Activated CD4-positive, alpha-beta T cell treated with anti-CD3 and anti-CD28 coated beads, Interleukin-10, Interleukin-2, amounts not matched to agents 100 ng/mL and 50 ng/mL, durations not matched to agents 16 hours and 8 hours (primary cell): ENCODE measurements at places on chromosomes 13 and 19.
A peak's percentile ranks its signal among the peaks of the same experiment; 100 is the strongest.

GRCh38 chr19:47239152-47239551 lies 8.2 kb upstream of the BBC3 start:
- no peak for DNase-seq

- no peak for DNase-seq
These were observed 338.6 kb downstream of the FGF9 start for GRCh38 chr13:22009500-22009899.

DNA sequence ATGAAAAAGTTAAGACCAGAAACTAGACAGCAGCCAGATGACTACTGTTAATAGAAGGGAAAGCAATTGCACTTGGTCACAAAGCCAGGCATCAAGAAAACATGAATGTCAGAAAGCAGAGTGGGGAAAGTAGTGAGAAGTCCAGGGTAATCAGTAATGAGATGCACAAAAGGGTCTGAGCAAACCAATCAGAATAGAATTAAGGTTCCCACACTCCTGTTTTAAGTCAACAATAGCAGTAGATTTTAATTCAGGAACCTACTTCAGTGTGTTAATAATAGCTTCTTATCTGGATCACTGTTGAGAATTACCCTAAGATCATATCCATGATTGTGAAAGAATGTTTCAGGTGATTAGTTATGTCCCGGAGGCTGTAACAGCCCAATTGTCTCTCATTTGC lies 72.6 kb upstream of the KLF5 start:
- DNase-seq, result no peak

- DNase-seq, result peak; percentile 38
These were observed 16.8 kb upstream of the TM9SF2 start for GRCh38 chr13:99484473-99484872.

- no peak for DNase-seq
These were observed 10.8 kb downstream of the FFAR2 start for GRCh38 chr19:35458731-35459391.

DNA sequence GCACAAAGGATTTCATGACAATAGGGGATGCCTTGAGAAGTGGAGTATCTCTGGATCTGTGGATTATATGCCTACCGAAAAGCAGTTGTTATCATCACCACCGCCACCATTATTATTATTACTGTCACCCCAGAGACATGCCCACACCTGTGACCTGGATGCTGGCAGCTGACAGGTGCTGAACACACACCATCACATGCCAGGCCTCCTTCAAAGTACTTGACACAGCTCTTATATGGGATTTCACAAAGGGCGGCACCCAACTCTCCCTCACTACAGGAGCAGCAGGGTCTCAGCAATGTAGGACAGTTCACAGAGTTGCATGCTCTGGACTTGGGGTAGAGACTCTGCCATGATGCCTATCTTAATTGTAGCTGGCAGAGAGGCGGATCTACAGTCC lies 5.6 kb upstream of the GPR42 start:
- DNase-seq, result no peak

- peak; percentile 31 for DNase-seq
These were observed 30.2 kb upstream of the CD33 start for GRCh38 chr19:51194527-51195315.

- no peak for DNase-seq
These were observed 79.2 kb upstream of the C13orf46 start for GRCh38 chr13:114053026-114053425.

- DNase-seq, result no peak
These were observed 19.2 kb downstream of the MIER2 start for GRCh38 chr19:325173-325936.

- DNase-seq, result no peak
These were observed 409.3 kb downstream of the DIAPH3 start for GRCh38 chr13:59754411-59754810.

DNA sequence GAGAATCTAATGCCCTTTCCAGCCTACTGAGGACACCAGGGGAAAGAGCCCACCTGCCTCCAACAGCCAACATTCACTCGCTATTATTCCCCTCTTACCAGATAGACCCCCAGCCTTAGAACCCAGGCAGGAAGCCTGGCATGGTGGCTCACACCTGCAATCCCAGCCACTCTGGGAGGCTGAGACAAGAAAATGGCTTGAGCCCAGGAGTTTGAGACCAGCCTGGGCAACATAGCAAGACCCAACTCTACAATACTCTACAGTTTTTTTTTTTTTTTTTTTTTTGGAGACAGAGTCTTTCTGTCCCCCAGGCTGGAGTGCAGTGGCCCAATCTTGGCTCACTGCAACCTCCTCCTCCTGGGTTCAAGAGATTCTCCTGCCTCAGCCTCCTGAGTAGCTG lies 3.5 kb upstream of the LMNB2 start:
- DNase-seq, result no peak

DNA sequence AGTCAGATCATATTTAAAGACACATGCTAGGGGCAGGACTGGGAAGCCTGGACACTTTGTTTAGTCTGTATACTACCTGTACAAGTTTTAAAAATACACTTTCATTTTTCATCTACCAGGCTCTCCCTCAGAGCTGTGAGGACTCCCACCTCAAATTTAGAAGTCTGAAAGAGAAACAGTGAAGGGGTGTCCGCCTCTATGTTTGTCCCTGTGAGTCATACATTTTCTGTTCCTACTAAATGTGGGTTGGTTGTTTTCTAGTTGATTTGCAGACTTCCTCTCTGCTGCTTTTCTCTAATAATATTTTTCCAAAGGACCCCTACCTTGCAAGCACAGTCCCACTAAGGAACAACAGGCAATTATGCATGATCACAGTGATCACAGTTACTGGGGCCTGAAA lies 110.5 kb downstream of the ENOX1 start:
- DNase-seq, result no peak

- DNase-seq, result no peak
These were observed 358 bp downstream of the C19orf33 start for GRCh38 chr19:38304352-38304865.

- no peak for DNase-seq
These were observed 341.4 kb downstream of the LIG4 start for GRCh38 chr13:107873926-107874325.

DNA sequence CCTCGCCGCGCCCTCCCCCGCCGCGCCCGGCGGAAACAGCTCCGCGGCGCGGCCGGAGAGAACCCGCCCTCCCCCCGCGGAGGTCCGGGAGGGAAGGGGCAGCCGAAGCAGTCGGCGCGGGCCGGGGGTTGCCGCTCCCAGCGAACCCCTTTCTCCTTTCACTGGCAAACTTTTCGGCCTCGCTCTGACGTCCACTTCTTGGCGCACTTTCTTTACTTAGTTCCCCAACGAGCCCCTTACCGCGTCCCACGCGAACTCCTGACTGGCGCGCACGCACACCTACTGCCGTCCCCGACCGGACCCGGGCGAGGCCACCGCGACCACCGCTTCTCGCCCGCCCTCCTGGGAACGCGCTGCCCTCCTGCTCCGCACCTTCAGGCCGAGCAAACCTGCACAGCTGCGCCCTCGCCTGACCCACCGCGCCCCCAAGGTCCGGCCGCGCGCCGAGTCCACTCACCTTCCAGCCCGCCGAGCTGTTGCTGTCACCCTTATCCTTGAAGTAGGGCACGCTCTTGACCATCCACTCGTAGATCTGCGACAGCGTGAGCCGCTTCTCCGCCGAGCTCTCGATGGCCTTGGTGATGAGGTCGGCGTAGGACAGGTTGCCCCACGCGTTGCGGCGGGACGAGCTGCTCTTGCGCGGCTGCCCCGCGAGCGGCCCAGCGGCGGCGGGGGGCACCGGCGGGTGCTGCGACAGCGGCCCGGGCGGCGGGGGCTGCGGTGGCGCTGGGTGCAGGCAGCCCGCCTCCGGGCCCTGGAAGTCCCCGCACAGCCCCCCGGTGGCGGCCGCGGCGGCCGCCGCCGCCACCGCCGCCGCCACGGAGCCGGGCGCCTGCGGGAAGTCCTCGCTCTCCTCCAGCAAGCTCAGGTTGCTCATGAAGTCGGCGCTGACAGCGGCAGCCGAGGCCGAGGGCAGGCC lies 1.1 kb downstream of the FOXO1 start:
- DNase-seq, result peak; percentile 52
